ENCODE measurements at places on chromosomes 5 and 9.

GRCh38 chr9:5453004-5453403, 2.7 kb downstream of the CD274 start:
- DNase-seq = no peak

- no peak for DNase-seq
These were observed 29.5 kb downstream of the NIM1K start for GRCh38 chr5:43221502-43221901.

GRCh38 chr5:143402553-143403333, 743 bp downstream of the NR3C1 start:
- DNase-seq = peak; percentile 17

DNA sequence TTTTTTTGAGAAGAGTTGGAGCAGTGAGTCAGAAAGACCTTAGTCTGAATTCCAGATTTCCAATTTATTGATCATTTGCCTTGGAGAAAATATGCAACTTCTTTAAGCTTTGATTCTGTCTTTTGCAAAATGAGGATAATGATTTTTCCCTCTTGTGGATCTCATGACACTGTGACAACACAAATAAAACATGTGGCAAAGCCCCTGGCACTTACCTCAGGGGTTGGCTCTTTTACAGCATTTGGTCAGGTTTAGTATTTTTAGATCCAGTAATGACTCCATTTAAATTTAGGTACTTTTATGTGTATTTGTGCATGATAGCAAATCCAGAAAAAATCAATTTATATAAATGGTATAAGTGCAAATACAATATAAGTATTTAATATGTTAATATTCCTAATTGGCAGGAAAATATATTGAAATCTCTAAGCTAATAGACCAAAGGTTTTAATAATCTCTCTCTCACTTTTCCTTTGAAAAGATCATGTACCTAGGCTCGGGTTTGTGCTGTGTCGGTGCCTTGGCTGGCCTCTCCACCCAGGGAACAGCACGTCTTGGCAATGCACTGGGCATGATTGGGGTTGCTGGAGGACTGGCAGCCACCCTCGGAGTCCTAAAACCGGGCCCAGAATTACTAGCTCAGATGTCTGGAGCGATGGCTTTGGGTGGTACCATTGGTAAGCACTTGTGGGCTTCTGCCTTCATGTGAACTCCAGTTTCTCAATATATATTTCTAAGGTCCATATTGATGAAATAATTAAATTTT, 49.7 kb downstream of the NNT start:
- DNase-seq = no peak

- no peak for DNase-seq
These were observed 36.8 kb upstream of the SSBP2 start for GRCh38 chr5:81787474-81788242.

DNA sequence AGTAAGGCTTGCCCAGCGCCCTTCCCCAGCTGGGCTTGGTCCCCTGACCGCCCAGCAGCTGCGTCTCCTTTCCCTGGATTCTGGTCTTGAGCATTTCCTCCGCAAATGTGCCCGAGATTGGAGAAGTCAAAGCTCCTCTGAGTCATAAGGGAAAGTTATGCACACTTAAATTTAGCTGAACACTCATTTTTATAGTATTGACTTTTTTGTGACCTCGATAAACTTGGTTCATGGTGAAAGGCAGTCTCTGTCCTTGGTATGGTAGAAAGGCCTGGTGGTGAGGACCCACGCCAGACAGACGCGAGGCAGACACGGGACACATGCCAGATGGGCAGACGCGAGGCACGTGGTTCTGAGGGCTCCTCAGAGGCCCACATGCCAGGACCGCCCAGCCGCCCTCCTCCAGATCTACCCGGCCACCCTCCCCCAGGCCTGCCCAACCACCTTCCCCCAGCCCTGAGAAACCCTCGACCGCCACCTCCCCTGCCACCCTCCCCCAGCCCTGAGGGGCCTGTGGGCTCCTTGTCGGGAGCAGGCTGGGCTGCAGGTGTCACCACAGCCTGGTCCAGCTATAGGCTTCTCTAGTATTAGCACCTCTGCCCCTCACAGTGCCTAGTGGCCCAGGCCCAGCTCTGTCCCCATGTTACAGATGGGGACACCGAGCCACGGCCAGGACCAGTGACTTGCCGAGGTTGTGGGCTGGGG, 60.9 kb upstream of the CACNA1B start:
- DNase-seq = no peak

DNA sequence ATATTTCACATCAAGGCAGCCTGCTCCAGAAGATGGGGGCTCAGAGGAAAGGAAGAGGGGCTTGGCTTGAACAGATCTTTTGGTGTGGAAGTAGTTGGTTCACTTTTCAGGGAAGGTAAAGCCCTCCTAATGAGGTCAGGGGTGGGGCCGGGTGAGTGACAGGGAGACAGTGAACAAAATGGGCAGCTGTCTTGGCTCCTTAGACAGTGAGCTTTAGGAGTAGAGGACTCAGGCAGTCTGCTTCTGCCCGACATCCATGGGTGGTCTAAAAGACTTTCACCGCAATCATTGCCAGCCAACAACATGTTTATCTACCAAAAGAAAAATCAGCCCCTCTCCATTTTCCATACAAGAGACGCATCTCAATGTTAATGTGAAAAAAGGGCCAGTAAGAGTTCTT, 241.0 kb downstream of the EBF1 start:
- no peak for DNase-seq

DNA sequence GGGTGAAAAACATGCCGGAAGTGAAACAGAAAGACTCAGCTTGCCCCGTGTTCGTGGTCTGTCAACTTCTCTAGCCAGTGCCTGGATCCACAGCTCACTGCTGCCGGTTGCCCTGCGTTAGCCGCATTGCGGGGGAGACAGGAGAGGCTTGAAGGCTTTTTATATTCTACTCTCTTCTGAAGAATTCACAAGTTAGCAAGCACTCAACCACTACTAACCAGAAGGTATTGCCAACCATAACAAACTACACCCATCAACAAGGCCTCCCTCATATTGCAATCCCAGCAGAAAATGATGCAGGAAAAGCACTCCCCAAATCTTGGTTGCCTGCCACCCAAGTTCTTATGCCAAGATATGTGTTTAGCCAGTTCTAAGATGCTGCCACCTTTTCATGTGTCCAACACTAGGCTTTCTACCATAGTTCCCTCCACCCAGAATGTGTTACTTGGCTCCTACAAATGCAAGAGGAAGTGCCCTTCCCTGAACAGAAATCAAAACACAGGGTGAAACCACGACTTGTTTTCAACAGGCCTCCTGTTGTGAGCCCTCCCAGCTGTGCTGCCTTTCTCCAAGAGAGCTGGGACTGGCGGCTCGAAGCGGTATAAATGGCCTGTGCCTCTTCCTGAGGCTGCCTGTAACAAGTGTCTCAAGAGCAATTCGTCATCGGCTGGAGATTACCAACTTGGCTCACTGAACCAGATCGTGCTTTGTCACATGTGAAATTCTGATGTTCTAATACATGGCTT, 129.0 kb downstream of the SNX18 start:
- peak; percentile 58 for DNase-seq

- DNase-seq = no peak
These were observed 149.3 kb downstream of the GNAQ start for GRCh38 chr9:77882294-77882693.

GRCh38 chr5:96812851-96813250, 5.1 kb upstream of the ERAP1 start:
- no peak for DNase-seq

- no peak for DNase-seq
These were observed 90.9 kb upstream of the GPR151 start for GRCh38 chr5:146606893-146607292.

GRCh38 chr5:35129921-35130485, 82.3 kb upstream of the AGXT2 start:
- DNase-seq = peak; percentile 4

DNA sequence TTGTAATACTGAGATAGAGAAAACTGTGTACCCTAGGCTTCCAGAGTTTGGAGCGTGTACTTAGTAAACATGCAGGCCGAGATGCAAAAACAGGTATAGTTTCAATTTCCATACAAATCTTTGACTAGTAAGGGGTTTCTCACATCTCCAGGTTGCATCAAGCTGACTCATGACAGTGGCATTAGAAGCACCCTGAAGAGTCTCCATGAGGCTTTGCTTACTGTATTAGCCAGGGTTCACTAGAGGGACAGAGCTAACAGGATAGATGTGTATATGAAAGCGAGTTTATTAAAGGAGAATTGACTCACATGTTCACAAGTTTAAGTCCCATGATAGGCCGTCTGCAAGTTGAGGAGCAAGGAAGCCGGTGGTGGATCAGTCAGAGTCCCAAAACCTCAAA, 275.3 kb upstream of the CDH6 start:
- DNase-seq = no peak

GRCh38 chr5:110356677-110357076, 369.8 kb downstream of the TMEM232 start:
- no peak for DNase-seq

DNA sequence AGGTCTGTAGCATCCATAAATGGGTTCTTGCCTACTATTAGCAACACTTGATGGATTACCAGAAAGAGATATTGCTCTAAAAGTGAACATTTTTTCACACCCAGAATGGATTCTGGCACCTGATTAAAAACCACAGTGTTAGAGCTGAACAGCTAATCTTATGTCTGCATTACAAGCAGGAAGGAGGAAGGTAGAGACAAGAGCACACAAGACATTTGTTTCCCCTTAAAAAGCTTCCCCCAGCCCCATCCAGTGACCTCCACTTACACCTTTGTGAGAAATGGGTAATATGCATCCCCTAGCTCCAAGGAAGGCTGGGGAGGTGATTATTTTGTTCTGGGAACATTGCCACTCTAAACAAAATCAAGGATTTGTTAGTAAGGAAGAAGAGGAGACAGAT, 12.0 kb upstream of the TRIM36 start:
- no peak for DNase-seq

GRCh38 chr5:150155258-150156026, at the start of gene PDGFRB:
Gene PDGFRB (minus strand): TSS chr5:150155845. CDS start chr5:150137047, 18,798 bp downstream.
- peak; percentile 32 for DNase-seq

GRCh38 chr5:72363166-72363802, 43.1 kb downstream of the PTCD2 start:
- DNase-seq = no peak

DNA sequence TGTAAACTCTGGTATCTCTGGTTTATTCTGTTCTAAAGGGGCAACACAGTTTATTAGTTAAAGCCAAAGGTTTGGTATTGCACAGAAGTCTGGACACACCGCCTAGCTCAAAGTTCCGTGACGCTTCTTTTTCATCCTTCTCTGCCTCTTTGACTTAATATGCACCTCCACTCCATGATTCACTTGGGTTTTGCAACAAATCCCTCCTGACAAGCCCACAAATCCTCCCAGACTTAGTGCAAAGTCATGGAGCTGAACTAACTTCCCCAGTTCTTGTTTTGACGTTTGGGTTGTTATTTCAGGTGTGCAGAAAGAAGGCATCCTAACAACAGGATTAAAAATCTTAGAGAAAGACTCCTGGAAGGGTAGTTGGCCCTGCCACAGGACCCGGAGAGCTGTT, 441.6 kb upstream of the DMAC1 start:
- no peak for DNase-seq

- DNase-seq = no peak
These were observed 306.4 kb upstream of the PANK3 start for GRCh38 chr5:168885324-168886120.

DNA sequence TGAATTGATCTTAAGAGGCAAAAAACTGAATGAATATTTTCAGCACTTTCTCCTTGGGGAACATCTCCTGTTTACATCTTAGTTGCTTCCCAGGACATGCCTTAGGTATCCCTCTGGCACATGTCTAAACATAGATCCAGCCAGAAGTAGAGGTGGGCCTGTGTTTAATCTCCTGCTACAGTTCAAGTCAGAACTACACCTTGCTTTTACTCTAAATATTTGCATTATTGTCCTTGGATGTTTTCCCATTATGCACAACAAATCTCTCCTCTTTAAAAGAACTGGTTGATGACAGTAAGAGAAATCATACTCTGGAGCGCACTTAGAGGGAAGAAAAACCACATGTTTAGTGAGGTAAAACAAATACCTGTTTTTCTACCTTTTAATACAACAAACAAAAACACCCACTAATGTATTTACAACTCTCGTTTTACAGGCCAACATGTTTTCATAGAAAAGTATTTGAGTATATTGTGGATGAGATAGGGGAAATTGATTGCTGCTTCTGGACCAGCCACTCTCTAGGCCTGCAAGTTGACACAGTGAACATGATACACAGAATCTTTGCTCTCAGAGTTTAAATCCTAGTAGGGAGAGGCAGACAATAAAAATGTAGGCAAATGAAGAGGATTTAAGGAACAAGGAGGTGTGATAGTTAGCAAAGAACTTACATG, 32.3 kb downstream of the TNFAIP8 start:
- no peak for DNase-seq

DNA sequence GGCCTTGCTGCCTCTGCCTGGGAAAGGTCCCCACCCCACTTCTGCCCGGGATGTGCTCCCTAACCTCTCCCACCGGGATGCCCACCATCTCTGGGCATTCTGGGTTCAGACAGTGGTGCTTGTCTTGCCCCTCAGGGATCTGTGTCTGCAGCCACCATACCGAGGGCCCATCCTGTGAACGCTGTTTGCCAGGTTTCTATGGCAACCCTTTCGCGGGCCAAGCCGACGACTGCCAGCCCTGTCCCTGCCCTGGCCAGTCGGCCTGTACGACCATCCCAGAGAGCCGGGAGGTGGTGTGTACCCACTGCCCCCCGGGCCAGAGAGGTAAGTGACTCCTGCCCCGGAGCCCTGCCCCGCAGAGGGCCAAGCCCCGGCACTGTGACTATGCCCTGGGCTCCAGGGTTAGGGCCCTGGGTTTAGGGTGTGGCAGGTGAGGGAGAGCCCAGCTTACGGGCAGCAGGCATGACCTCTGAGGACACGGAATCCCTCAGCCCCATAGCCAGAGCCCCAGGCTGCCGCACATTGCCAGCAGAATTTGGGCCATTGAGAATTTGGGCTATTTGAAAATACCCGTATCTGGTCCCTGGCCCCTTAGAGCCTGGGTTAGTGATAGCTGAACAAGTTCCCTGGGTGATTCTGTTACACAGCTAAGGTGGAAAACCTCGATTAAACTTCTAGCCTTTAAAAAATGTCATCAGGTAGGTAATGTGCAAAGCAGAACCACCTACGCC, 35.3 kb upstream of the AIF1L start:
- no peak for DNase-seq

DNA sequence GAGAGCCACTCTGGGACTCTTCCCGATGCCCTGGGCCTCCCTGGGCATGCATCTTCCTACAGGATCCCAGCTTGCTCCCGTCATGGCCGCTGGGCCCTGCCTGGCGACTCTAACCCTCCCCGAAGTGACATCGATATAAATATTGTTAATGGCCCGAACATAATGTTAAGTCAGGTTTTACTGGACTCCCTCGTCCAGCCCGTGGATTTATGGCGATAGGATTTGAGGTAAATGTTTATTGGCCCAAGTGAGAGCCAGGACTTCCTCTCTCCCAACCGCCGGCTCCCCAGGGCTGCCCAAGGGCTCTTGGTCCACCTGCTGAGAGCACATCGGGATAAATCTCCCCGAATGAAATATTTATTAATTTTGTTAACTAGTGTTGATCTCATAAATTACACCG, 246.3 kb downstream of the PBX3 start:
- no peak for DNase-seq

- DNase-seq = peak; percentile 4
These were observed 8.4 kb upstream of the SETD9 start for GRCh38 chr5:56900858-56901578.

Measured in stimulated activated CD8-positive, alpha-beta memory T cell treated with anti-CD3 and anti-CD28 coated beads, Interleukin-7, amount 100 ng/mL, for 1 hour (primary cell).